ENCODE measurements at places on chromosomes 3 and 15. TPM values are rescaled to one million over a fixed set of nuclear protein-coding genes. Genes with fewer than 3 reads are reported as not detected.

TMEM45A gene
- total RNA-seq = 16.9 TPM

MUC13 gene
- not detected for total RNA-seq

FGF7 gene
- 39.2 TPM for total RNA-seq

IQCF5 gene
- not detected for total RNA-seq

VEPH1 gene
- total RNA-seq = 17.0 TPM

SNRPA1 gene
- total RNA-seq = 19.6 TPM

CA12 gene
- total RNA-seq = 0.62 TPM

FBXO22 gene
- 34.4 TPM for total RNA-seq

LRRC34 gene
- 1.8 TPM for total RNA-seq

SYNM gene
- 4.0 TPM for total RNA-seq

LARP6 gene
- total RNA-seq = 44.4 TPM

SNX22 gene
- 0.16 TPM for total RNA-seq

EXD1 gene
- not detected for total RNA-seq

ATP13A5 gene
- total RNA-seq = not detected

ALDH1A2 gene
- total RNA-seq = 2.9 TPM

TEX9 gene
- total RNA-seq = 3.1 TPM

PARP3 gene
- total RNA-seq = 21.7 TPM
